ENCODE measurements at places on chromosomes 13 and 19. TPM values are rescaled to one million over a fixed set of nuclear protein-coding genes. Genes with fewer than 3 reads are reported as not detected.

GRCh38 chr19:32101206-32101605, 244.2 kb upstream of the ZNF507 start:
- H3K27ac ChIP-seq: no peak overlapping the region
- H3K27me3 ChIP-seq: peaks cover 7% of the 10 kb centered on the region
- H3K4me1 ChIP-seq: no peaks in the 10 kb centered on the region
- no peak for DNase-seq
- H3K36me3 ChIP-seq: no peaks in the 10 kb centered on the region

- peaks cover 50% of the 10 kb centered on the region for H3K4me1 ChIP-seq
- H3K4me3 ChIP-seq: peak overlapping the region; percentile 92
- H3K27ac ChIP-seq: peak overlapping the region; percentile 97
- no peaks in the 10 kb centered on the region for H3K27me3 ChIP-seq
- no peak for DNase-seq
Measured at GRCh38 chr13:29593605-29594297, 1.7 kb downstream of the SLC7A1 start.

DNA sequence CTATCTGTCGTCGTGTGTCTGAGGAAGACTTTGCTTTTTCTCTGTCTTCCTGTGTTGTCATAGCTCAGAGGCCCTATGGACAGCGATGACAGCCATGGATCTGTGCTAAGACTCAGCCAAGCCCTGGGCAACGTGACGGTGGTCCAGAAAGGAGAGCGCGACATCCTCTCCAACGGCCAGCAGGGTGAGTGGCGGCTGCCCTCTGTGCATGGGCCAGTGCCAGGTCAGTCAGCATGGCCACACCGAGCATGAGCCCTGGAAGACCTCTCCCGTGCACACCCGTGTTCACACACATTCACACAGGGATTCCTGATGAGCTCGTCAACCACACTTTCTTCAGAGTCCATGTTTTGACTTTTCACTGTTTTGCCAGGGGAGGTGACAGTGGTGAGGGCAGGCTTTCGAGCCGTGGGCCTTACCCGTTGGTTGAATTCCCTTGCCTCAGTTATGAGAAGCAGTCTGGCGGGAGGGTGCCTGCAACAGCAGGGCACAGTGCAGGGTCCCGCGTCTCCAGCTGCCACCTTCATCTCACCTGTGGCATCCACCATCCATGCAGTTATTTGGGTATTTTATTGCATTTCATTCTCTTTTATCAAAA, 20.2 kb downstream of the NAXD start:
- no peaks in the 10 kb centered on the region for H3K27me3 ChIP-seq
- peaks cover 25% of the 10 kb centered on the region for H3K36me3 ChIP-seq
- H3K4me3 ChIP-seq: no peak overlapping the region
- DNase-seq: no peak

DNA sequence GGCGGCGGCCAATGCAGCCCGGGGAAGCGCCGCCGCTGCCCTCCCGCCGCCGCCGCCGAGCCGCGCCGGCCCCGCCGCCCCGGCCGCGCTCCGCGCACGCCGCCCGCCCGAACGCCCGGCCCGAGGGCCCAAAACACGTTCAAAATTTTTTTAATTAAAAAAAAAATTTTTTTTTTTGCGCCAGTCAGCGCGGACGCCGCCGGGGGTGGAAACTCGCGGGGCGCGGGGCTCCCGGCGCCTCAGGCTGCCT, 468 bp downstream of the HMGB1 start:
- no peak overlapping the region for H3K4me3 ChIP-seq
- peaks cover 28% of the 10 kb centered on the region for H3K36me3 ChIP-seq
- DNase-seq: no peak
- peaks cover 1% of the 10 kb centered on the region for H3K27me3 ChIP-seq
- no peak overlapping the region for H3K27ac ChIP-seq
- peaks cover 25% of the 10 kb centered on the region for H3K4me1 ChIP-seq

DNA sequence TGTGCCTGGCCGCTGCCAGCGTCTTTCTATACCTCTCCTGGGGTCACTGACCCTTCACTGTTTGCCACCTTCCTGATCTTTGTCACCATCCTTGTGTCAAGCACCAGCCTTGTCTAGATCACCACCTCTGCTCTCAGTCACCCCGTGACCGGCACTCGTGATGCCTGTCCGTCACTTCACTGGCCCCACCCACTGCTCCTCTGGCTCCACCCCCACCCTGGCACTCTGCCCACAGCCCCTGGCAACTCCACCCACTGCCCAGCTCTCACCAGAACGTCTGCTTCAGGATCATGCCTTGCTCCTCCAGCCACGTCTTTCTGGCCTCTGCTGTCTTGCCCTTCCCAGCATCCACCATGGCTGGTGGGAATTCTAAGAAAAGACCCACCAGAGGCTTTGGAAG, 24.8 kb upstream of the PLA2G4C start:
- no peaks in the 10 kb centered on the region for H3K27me3 ChIP-seq
- H3K4me1 ChIP-seq: no peaks in the 10 kb centered on the region
- peak; percentile 42 for DNase-seq
- H3K36me3 ChIP-seq: peaks cover 36% of the 10 kb centered on the region
- no peak overlapping the region for H3K27ac ChIP-seq
- H3K4me3 ChIP-seq: no peak overlapping the region

GRCh38 chr13:101624210-101624922, 171.9 kb downstream of the ITGBL1 start:
- no peaks in the 10 kb centered on the region for H3K36me3 ChIP-seq
- H3K27ac ChIP-seq: no peak overlapping the region
- no peak for DNase-seq
- no peaks in the 10 kb centered on the region for H3K27me3 ChIP-seq
- peak overlapping the region; percentile 10 for H3K4me3 ChIP-seq
- H3K4me1 ChIP-seq: peaks cover 43% of the 10 kb centered on the region

Gene KLK12
- total RNA-seq: not detected

Gene ATP8B3
- total RNA-seq: 8.2 TPM

DNA sequence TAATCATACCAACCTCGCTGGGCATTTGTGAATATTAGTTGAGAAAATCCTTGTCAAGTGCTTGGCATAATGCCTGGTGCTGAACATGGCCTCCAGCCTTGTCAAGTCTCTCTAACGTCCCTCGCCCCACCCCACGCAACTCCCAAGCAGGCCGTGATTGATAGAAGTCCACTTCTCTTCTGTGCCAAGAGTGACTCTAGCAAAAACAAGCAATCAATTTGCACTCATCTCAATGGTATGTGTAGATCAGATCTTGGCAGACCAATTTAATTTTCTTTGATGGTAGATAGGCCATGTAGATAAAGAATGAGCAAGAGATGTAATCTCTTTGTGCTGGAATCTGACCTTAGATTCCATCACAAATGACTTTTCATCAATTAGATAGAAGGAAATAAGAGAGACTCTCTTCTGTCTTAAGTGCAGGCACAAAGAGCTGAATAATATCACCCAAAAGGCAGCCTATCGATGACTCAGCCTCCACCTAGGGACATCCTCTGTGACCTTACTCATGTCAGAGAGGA, 31.0 kb upstream of the KATNAL1 start:
- H3K4me3 ChIP-seq: no peak overlapping the region
- H3K4me1 ChIP-seq: peaks cover 6% of the 10 kb centered on the region
- no peaks in the 10 kb centered on the region for H3K36me3 ChIP-seq
- no peak overlapping the region for H3K27ac ChIP-seq
- no peaks in the 10 kb centered on the region for H3K27me3 ChIP-seq

GRCh38 chr19:3842948-3843347, 25.9 kb downstream of the ZFR2 start:
- no peak for DNase-seq
- H3K27ac ChIP-seq: no peak overlapping the region
- no peaks in the 10 kb centered on the region for H3K36me3 ChIP-seq
- H3K27me3 ChIP-seq: no peaks in the 10 kb centered on the region

Gene ZIK1
- total RNA-seq: 6.1 TPM

DNA sequence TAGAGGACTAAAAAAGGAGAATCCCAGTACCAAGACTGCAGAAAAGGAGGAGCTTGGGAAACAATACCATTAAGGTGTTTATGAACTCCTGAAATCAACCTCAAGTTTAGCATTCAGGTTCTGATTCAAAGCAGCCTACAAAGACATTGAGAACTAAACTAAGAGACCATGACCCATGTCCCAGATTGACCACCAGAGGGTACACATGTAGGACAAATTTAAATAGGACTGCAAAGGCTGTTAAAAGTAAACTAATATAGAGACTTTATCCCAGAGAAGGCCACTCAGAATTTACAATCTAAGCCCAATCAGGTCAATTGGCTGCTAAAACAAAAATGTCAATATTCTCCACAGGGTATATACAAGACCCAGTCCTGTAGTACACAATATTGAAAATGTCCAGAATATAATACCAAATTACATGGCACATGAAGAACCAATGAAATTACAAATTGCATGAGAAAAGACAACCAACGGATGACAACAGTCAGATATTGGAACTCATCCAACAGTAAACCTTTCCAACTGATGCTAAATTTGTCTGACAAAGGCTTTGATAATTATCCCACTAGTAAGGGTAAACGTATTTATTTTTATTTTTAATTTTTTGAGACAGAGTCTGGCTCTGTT, 682.4 kb downstream of the UQCRFS1 start:
- DNase-seq: no peak
- H3K27ac ChIP-seq: no peak overlapping the region
- H3K27me3 ChIP-seq: no peaks in the 10 kb centered on the region
- no peak overlapping the region for H3K4me3 ChIP-seq
- H3K4me1 ChIP-seq: no peaks in the 10 kb centered on the region

DNA sequence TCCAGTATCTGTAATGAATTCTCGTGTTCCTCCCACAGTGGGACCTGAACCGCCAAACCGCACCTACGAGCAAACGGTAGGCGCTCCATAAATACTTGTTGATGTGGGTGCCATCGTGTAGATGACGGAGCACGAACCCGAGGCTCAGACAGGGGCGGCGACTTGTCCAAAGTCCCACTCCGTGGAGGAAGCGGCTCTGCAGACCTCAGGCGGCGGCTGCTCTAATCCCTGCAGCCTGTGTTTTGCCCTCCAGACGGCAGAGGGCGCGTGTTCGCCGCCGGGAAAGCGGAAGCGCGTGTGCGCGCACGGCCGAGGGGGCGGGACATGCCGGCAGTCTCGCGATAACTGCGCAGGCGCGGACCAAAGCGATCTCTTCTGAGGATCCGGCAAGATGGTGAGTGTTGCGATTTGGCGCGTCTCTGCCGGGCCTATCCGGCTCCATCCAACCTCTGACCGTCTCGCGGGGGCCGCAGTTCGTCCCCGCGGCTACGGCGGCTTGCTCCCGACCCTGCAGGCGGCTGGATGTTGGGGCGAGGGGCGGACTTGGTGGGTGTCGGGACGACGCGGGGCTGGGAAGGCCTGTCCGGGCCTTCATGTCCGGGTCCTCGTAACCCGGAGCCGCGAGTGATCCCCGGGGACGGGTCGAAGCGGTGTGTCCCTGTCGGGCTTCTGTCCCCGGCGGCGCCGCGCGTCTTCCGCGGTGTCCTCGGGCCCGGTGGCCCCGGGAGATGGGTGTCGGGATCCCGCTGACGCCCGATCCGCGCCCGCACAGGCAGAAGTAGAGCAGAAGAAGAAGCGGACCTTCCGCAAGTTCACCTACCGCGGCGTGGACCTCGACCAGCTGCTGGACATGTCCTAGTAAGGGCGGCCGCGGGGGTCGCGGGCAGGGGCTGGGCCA, at the start of gene RPS15:
TSS of gene RPS15 (plus strand) at position 362 of the 898 bp plus-strand sequence. CDS start at position 392, 30 bp downstream.
- H3K36me3 ChIP-seq: peaks cover 48% of the 10 kb centered on the region
- H3K27me3 ChIP-seq: no peaks in the 10 kb centered on the region
- peaks cover 29% of the 10 kb centered on the region for H3K4me1 ChIP-seq
- H3K27ac ChIP-seq: peak within 1 kb of the TSS; percentile 99

DNA sequence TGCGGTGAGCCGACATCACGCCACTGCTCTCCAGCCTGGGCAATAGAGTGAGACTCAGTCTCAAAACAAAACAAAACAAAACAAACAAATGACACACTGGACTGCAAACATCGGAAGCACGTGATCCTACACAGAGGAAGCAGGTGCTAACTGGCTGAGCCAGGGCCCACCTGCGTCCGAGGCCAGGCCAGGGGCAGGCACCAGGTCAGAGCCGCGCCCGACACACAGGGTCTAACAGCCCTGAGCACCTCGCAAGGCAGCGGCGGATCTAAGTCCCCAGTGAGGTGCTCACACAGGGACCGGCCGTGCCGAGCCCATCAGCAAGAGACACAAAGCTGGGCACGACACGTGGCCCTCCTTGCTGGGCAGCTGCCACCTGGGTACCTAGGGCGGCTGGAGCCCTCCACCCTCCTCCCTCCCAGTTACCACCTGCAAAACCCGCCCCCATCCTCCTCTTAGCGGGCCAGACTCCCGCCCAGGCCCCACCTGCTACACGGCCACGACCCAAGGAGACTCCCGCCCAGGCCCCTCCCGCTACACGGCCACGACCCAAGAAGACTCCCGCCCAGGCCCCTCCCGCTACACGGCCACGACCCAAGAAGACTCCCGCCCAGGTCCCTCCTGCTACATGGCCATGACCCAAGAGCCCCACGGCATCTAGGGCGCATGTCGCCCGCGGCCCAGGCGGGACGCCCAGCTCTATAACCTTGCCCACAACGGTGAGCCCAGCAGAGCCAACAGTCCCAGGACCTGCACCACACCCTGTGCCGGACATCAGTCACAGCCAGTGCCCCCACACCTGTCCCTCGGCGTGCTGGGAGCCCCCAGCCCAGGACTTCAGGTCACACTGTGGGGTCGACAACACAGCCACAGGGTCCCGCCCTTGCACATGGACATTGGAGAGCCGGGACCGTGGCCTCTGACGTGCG, 15.6 kb downstream of the AP3D1 start:
- no peaks in the 10 kb centered on the region for H3K27me3 ChIP-seq
- H3K4me3 ChIP-seq: no peak overlapping the region
- H3K4me1 ChIP-seq: no peaks in the 10 kb centered on the region
- H3K27ac ChIP-seq: no peak overlapping the region
- H3K36me3 ChIP-seq: peaks cover 20% of the 10 kb centered on the region

GRCh38 chr13:51619614-51620013, 35.4 kb downstream of the WDFY2 start:
- H3K36me3 ChIP-seq: no peaks in the 10 kb centered on the region
- H3K27ac ChIP-seq: peak overlapping the region; percentile 61
- H3K4me3 ChIP-seq: no peak overlapping the region
- H3K27me3 ChIP-seq: no peaks in the 10 kb centered on the region
- peaks cover 38% of the 10 kb centered on the region for H3K4me1 ChIP-seq

GRCh38 chr13:51942189-51942588, 69.1 kb downstream of the ATP7B start:
- DNase-seq: no peak
- no peaks in the 10 kb centered on the region for H3K36me3 ChIP-seq
- peaks cover 6% of the 10 kb centered on the region for H3K27me3 ChIP-seq
- no peak overlapping the region for H3K4me3 ChIP-seq
- H3K27ac ChIP-seq: no peak overlapping the region

DNA sequence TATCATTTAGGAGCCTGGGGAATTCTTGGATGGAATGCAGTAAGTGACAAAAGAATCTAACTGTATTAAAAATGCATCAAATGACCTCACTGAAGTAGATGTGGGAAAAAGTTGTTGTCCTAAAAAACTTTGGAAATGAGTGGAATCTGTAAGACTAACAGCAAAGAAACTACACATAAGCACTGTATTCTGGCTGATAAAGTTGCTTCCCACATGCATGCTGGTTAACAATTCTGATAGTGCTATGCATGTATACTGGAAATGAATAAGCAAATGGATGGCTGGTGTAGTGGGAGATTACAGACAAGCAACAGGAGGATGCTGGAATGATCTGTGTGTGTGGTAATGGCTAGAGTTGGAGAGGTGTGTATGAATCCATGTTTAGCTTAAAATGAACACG, 138.5 kb downstream of the FOXO1 start:
- H3K27me3 ChIP-seq: no peaks in the 10 kb centered on the region
- H3K27ac ChIP-seq: no peak overlapping the region
- no peak for DNase-seq
- no peak overlapping the region for H3K4me3 ChIP-seq
- peaks cover 29% of the 10 kb centered on the region for H3K4me1 ChIP-seq
- peaks cover 16% of the 10 kb centered on the region for H3K36me3 ChIP-seq

Gene FAM216B
- total RNA-seq: not detected

- H3K4me1 ChIP-seq: no peaks in the 10 kb centered on the region
- DNase-seq: peak; percentile 69
Measured at GRCh38 chr13:95834134-95834765, 157.3 kb downstream of the DNAJC3 start.

Data from activated CD8-positive, alpha-beta T cell treated with anti-CD3 and anti-CD28 coated beads for 36 hours (primary cell).